Central memory CD4-positive, alpha-beta T cell (primary cell): ENCODE measurements at places on chromosomes 2 and 18.

DNA sequence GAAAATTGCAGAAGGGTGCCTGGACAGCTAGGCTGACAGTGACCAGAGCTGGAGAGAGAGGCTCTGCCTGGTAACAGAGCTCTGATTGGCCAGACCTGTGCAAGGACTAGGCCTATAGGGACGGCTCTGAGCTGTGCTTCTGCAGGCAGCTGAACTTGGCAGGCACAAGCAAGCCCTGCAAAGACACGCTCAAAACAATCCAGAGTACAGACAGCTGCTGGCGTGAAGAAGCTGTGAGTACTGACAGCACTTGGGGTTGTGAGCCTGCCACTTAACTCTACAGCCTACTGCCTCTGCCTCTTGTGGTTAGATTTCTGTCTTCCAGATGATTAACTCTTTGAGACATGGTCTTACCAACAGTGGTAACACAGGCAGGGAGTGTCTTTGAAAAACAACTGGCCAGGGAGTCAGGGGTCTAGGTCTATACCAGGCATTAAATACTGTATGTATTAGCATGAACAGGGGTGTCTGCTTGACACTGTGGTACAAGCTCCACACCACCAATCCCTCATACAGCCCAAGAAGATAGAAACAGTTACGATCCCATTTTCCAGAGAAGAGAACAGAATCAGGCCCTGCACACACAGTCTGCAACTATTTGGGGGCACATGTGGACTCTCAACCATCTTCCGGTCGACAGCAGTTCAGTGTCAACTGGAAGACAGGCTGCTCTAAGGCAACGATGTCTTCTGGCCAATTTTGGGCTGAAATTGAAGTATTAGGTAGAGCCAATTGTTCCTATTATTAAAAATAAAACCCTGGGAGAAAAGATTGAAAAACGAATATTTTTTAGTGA, 568.4 kb downstream of the TNS1 start:
- no peak for DNase-seq

GRCh38 chr2:127183771-127184170, 36.3 kb downstream of the CYP27C1 start:
- no peak for DNase-seq

DNA sequence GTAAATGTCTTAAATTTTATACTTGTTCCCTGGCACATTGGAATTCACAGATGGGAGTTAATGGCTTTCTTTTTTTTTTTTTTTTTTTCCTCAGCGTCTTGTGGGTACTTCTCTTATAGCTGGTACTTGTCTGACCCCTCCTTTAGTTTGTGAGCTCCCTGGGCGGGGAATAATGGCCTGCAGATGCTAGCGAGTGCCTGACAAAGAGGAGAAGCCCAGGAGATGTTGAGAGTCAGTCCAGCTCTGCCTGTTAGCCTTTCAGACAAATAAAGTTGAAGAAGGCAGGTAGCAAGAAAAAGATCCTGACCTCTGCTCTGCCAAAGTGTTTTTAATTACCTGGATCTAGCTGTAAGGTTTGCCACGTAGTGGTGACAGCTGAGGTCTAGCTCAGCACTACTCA, 6.6 kb downstream of the BCL2L11 start:
- DNase-seq, result no peak

DNA sequence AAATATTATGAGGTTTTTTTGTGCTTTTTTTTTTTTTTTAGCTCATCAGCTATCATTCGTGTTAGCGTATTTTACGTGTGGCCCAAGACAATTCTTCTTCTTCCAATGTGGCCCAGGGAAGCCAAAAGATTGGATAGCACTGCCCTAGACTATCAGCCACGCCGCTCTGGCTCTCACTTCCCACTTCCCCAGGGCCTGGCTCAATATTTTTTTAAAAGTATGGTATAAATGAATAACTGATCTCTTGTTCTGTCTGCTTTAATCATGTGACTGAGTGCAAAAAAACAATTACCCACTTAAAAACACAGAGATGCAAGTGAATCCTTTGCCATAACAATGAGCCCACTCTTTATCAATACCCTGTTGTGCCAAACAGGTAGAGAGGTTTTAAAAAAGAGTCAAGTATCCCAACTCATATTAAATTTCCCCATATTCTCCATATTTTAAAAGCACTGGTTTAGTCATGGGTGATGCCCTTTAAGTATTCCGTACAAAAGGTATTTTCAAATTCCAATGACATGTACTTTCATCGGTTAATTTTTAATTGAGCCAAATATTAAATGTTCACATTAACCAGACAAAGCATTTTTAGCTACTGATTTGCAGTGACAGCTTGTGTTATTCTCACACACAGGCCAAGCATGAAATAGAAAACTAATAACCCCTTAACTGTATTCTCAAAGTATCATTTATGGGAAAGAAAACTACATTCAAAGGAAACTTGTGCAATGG, 12.6 kb downstream of the BCL2 start:
- no peak for DNase-seq

- no peak for DNase-seq
Observed at GRCh38 chr2:176421297-176422050, 152.2 kb downstream of the MTX2 start.
